Urothelium cell line (cell line): ENCODE measurements at places on chromosomes 2 and 18.

- DNase-seq, result no peak
Observed at GRCh38 chr18:22093731-22094357, 75.5 kb upstream of the GATA6 start.

DNA sequence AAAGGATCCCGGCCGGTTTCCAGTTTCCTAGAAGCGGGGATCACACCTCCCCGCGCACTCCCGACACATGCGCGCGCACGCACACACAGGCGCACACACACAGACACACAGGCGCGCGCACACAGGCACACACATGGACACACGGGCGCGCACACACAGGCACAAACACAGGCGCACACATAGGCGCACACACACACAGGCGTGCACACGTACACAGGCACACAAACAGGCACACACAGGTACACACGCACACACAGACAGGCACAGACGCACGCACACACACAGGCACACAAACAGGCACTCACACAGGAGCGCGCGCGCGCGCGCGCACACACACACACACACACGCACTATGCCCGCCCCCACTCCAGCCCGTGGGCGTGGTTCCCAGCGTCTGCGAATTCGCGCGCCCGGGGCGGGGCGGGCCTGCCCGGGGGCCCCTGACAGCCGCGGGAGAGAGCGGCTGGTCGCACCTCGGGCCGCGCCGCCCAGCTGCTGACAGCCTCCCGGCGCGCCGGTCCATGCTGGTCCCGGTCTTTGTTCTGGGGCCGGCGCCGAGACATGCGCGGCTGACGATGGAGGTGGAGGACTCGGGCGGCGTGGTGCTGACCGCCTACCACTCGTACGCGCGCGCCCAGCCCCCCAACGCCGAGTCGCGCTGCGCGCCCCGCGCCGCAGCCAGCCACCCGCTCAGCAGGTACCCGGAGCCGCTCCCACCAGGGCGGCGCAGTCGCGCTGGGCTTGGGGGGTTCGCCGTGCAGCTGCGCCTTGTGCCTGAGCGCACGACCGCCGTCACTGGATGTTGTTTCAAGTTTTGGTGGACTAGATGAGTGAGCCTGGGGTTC lies at the start of gene ARHGAP28:
Gene ARHGAP28 (plus strand): TSS at position 470 of the 845 bp plus-strand sequence. CDS start 106 bp downstream, at position 576.
- peak; percentile 99 for DNase-seq

GRCh38 chr2:39875914-39876267 lies 96.8 kb upstream of the THUMPD2 start:
- DNase-seq, result no peak

DNA sequence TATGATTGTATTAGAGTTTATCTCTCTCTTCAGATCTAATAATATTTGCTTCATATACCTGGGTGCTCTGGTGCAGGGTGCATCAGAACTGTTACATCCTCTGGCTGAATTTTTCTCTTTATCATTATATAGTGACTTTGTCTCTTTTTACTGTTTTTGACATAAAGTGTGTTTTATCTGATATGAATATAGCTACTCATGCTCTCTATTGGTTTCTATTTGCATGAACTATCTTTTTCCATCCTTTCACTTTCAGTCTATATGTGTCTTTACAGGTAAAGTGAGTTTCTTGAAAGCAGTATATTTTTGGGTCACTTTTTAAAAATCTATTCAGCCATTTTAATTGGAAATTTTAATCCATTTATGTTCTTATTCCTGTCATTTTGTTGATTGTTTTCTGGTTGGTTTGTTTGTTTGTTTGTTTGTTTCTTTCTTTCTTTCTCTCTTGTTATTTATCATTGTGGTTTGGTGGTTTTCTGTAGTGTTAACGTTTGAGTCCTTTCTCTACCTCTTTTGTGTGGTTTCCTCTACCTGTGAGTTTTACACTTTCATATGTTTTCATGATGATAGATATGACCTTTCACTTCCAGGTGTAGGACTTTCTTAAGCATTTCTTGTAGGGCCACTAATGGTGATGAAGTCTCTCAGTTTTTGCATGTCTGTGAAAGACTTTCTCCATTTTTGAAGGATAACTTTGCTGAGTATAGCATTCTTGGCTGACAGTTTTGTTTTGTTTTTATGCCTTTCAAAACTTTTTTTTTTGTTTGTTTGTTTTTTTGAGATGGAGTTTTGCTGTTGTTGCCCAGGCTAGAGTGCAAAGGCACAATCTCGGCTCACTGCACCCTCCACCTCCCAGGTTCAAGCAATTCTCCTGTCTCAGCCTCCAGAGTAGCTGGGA lies 54.9 kb downstream of the CCNT2 start:
- no peak for DNase-seq

DNA sequence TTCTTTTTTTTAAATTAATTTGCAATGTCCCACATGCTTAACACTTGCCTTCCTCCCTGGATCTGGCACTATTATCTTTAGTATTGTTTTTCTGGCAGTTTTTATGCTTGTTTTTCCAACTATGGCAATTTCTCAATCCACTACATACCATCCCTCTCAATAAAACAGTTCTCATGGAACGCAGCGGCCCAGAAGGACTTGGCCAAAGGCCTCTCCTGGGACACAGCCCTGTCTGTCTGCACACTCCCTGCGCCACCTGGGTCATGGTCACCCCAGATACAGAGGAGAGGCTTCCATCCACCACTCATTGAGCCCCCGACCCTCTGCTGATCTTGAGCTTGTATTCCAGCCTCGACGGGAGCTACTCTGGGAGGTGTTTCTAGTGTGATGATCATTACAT lies 91.2 kb downstream of the TWIST2 start:
- no peak for DNase-seq

DNA sequence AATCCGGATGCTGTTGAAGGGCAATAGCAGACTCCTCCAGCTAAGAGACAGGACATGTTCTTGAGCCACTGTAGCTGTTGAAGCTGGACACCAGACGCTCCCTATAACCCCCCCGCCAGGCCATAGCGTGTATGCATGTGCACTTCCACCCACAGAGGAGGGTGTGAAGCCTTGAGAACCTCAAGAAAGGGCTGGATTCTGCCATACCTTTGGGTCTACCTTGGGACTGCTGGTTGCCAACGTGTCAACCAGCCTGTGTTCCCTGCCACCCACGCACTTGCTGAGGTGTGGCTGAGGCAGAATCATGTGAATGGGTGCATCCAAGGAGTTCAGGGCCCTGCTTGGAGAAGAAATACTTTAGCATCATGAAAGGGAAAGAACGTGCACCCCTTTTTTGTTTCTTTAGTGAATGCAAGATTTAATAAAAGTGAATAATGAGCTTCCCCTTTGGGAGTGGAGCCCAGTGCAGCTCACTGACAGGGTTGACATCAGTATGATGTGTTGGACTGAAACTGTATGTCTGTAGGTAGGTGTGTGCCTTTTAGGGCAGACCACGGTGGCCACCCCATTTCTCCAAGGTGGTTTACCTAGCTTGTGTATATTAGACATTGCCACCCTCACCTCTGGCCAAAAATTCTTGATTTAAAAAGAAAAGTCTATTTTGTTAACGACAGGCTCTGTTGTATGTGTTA lies 198.3 kb downstream of the MGAT5 start:
- DNase-seq, result no peak

- no peak for DNase-seq
Observed at GRCh38 chr2:239264492-239264837, 136.4 kb downstream of the HDAC4 start.

GRCh38 chr18:10852385-10853303 lies 296.7 kb downstream of the PIEZO2 start:
- DNase-seq, result no peak

GRCh38 chr18:33154049-33154448 lies 286.5 kb downstream of the CCDC178 start:
- no peak for DNase-seq

GRCh38 chr2:68185541-68186164 lies 28.0 kb downstream of the PNO1 start:
- peak; percentile 60 for DNase-seq

DNA sequence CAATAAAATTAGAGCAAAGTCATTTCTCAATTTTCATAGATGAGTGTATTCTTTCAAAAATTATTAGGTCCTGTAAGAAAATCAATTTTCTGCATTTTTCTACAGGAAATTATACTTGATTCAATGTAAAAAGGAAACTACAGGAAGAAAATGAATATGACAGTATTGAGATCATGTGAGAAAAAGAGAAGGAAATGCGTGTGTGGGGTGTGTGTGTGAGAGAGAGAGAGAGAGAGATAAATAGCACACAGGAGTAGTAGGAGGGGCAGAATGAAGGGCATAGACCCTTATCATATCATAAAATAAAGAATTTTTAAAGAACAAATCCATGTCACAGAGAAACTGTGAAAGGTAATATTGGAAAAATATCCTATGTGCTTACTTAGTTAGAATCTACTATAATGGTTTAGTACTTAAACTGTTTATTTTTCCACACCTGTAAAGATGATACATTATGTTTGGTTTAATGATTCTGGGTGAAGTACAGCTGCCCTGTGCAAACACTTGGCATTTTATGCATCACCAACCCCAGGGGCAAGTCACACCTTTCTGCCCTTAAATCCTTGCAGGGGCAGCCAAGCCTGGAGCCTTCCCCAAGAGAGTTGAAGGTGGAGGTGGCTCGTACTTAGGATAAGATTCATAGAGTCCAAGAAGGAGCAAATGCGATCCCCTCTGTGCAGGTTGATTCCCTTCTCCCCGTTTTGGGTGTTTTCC lies 276.4 kb downstream of the TGIF1 start:
- DNase-seq, result no peak

DNA sequence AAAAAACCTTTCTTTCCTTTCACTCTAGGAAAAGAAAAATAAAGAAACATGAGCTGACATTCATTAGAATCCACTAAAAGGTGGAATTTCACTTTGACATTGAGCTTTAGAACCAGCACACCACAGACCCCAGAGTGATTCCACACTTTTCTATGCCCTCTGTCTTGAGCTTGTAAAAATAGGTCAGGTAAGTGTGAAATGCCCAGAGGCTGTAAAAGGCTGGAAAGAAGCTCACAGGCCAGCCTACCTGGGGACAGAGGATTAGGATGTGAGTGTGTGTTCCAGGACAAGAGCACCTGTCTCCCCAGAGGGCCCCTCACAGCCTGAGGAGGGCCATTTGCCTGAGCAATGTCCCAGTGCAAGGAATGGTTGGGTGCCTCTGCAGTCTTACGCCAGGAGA lies 56.3 kb upstream of the MYO3B start:
- no peak for DNase-seq

DNA sequence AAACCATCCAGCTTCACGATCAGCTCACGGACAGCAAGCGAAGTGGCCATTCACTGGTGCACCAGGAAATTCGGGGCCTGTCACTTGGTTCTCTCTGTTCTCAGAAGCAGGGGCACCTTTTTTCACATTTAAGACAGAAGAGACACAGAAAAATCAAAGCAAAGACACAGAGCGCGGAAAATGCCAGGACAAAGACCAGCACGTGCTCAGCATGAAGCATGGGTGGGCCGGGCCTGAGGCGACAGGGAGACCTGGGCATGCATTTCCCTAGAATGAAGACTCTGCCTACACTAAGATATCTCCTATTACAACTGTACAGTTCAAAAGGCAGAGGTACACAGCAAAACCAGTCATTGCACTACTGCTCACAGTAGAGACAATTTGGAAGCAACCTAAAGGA lies 117.4 kb upstream of the ID2 start:
- no peak for DNase-seq

DNA sequence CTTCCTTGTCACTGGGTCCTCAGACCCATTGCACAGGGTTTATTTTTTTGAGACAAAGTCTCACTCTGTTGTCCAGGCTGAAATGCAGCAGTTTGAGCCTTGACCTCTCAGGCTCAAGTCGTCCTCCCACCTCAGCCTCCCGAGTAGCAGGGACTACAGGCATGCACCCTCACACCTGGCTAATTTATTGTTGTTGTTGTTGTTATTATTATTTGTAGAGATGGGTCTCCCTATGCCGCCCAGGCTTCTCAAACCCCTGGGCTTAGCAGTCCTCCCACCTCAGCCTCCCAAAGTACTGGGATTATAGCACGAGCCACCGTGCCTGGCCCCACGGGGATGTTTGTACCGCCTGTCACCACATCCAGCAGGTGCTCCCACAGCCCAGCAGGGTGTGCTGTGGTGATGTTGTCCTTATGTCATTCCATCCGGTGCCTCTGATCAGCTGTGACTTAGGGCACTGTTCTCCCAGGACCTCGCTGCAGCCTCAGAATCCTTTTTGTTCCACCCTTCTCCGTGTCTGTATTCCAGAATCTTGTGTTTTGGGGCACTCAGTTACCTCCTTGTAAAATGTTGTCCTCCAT lies 182.3 kb downstream of the INO80D start:
- DNase-seq, result peak; percentile 35

DNA sequence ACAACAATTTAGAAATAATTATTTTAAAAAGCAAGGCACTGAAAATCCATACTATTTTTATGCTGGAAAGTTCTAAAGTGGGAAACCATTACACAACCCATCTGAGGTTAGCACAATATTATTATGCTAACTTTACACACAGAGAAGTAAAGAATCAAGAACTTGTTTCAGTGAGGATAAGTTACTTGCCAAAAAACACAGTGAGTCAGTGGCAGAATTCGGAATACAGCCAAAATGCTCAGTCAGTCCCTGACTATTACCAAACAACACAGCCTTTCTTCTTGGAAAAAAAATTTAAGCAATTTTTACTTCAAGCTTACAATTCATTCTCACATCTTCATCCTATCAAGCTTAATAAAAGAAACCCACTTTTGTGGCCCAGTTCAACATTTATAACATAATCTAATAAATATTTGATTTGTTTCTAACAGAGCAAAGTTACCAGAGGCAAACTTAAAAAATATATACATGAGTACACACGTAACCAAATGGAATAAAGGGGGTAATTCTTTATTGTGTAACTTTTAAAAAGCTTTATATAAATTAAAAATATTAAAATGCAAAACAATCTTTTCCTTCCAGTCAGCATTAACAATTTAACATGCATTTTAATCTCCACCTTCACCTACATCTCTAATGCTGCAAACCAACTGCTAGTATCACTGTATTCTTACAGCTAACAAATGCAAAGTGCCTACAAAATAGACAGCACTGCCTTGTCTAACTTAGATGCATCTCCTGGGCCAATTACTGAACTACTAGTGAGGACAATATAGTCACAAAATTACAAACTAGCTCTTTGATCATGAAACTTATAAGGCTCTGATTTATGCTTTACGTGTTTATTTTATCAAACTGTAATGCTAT lies 55.2 kb downstream of the CCDC88A start:
- peak; percentile 53 for DNase-seq

DNA sequence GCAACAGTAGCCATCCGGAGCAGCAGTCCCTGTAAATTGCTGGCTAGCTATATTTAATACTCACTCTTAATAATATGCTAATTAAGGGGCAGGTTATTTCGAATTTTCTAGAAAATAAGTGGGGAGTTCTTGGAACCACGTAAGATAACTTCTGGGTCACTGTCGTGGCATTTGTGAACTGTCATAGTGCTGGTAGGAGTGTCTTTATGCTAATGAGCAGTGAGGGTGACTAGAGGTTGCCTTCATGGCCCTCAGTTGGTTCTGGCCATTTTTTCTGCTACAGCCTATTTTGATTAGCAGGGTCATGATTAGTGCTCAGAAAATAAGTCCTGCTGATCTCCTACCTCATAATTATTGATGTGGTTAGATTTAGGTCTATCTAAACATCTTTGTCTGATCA lies 249.9 kb upstream of the RASGRP3 start:
- no peak for DNase-seq

DNA sequence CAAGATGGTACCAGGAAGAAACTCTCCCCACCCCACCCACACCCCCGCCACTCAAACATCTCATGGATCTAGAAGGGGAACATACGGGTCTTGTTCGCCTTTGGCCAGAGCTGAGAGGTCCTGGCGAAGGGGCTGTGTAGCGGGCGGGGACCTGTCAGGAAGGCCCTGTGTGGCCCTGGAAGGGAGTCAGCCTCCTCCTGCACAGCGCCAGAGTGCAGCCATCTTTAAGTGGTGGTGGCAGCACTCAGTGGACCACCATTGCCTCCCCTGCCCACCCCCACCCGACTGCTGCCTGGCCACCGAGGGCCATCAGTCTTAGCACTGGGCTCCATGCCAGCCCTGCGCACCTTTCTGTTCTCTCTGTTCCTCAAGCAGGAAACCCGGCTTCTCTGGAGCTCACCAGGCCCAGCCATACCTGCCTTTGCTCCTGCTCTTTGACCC lies 11.6 kb upstream of the FAHD2A start:
- no peak for DNase-seq
